ENCODE measurements at places on chromosomes 4 and X.

GRCh38 chr4:159697322-159698283 lies 594.7 kb downstream of the RAPGEF2 start:
- DNase-seq, result no peak

- DNase-seq, result peak; percentile 91
Observed at GRCh38 chr4:139872274-139872673, 206.7 kb downstream of the MGST2 start.

DNA sequence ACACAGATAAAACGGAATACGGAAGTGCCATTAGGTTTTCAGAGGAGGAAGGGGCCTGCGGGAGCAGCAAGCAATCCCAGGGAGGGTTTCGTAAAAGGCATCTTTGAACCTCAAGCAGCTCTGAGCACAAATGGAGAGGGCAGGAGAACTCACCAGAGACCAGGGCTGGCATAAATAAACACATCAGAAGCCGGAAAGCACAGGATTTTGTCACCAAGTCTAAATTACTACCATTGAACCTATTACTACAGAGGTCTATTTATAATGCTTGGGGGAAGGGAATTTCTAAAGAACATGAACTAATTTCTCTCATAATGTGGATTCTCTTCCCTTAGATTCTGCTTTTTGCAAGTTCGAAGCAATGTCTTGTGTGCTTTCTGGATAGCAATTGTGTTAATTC lies 39.6 kb upstream of the MBTPS2 start:
- no peak for DNase-seq

DNA sequence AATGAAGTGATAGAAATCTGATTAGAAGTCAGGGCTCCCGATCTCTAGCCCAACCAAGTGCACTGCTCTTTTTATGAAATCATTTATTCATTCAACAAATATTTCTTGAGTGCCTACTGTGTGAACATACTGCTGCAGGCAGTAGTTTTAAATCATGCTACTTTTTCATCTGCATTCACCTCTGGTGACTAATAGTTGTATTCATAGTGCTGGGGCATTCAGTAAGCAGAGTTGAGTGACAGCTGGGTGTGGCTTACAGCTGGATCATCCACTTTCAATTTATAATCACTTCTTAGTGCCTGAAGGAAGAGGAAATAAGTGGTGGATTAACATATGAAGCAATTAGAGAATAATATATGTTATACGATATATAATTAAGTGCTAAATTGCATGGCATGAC lies 94.1 kb upstream of the HPRT1 start:
- DNase-seq, result no peak

DNA sequence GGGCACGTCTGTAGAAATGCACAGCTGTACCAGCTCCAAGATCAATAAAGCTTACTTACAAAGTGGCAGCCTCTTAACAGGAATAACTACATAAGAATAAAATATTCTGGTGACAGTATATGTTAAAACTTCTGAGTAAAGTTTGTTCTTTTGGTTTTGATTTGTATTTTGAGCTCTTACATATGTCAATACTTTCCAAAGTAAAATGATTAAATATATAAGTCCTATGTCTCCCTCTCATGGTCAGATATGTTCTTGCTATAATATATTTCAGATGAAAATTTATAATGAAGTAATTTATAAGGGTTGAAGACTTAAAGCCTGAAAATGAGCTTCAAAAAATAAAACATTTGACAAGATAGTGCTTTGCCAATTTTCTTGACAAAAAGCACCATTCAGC lies 254.4 kb downstream of the NPFFR2 start:
- no peak for DNase-seq

GRCh38 chr4:14607001-14607400 lies 395.3 kb upstream of the CPEB2 start:
- no peak for DNase-seq

DNA sequence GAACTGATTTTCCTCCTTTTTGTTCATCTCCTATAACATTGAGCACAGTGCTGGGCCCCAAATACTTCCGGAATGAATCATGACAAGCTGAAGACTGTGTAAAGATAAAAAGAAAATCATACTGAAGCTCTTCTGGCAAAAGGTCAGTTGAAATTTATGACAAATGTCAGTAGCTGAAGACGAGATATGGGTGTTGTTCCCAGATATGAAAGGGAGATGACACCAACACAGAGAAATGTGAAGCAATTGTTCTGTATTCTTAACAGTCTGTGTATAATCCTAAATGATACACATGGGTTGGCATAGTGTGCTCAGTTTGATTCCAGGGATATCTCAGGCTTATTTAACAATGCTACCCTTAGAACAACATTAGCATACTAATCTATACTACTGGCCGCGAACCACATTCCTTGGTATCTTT lies 170.5 kb upstream of the PITX2 start:
- DNase-seq, result no peak

- no peak for DNase-seq
Observed at GRCh38 chrX:110671068-110671803, 124.4 kb downstream of the CHRDL1 start.

DNA sequence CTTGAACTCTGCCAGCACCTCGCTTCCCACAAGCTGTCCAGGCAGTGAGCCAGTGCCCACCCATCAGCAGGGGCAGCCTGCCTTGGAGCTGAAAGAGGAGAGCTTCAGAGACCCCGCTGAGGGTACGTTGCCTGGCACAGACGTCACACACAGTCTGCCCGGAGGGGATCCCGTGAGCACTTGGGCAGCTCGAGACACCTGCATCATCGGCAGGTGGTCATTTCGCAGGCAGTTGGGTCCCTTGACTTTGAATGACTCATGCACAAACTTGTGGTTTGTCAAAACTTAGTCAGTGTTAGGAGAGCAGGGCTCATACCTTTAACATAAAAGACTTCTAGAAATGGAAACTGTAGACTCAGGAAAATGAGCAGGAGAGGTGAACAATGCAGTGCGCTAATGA lies 9.9 kb downstream of the TACC3 start:
- DNase-seq, result no peak

DNA sequence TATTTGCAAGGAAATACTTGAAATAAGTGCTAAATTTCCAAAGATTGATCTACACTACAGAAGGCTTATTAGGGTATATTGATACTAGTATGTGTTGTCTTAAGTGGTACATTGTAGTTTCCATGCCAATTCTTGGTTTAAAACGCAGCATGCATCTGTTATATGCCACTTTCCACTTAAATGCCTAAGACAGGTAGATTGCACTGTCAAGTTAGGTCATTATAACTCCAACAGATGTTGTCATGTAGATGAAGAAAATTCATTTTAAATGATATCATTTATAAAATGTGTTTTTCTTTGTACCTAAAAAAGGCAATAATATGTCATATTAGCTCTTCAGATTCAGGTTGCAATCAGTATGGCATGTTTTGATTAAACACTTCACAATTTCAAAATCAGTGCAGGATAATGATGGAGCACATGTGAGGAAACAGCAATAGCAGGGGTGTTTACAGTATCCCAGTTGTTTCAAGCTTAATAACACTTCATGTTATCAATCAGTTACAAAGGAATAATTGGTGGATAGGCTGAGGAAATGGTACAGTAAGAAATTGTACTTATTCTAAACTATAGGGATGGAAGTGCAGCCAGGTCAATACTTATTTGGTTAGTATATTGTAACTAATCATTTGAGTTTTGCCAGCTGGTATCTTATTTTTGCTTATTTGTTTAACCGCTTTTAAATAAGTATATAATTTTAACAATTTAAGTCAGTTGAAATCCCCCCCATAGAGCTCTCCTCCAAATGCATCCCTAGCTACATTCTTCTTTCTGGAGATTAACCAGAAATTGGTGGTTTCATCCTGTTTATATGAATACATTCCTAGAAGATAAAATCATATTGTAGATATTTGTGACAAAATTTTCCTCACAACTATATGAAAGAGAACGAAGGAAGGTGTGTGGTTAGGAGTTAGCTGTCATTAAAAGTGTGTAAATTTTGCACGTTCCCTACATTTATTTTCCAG lies 454.4 kb upstream of the ATOH1 start:
- DNase-seq, result no peak

- DNase-seq, result no peak
Observed at GRCh38 chr4:102842367-102842766, 15.0 kb upstream of the UBE2D3 start.

DNA sequence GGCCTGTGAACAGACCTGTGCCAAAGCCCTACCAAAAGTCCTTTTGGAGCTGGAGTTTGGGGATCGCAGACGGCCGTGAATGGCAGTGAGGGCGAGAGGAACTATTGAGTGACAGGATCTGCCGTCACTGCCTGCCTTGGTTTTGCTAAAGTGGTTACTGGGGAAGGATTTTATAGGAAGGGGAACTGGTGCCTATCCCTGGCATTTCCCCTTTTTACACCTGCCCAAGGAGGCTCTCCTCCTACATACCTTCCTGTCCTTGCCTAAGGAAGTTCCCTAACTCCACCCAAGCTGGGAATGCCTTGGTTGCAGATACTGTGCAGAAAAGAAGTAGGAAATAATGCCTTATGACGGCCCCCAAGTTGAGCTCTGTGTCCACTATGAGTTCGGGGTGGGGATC lies 14.5 kb downstream of the LONRF3 start:
- no peak for DNase-seq

DNA sequence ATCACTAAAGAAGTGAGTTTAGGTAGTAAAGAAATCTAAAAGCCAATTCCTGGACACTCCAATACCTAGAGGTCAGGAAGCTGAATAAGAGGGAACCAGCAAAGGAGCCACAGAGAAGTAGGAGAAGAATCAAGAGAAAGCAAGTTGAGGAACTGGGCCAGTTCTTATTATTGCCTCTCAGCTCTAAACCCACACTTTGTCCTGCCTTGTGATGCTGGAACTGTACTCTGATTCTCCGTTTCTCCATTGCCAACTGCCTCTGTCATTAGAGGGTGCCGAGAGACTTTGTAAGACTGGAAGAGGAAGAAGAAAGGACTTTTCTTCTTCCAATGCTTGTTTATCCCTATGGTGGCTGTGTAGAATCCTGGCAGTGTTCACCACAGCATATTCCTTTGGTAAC lies 38.6 kb downstream of the NSUN7 start:
- DNase-seq, result no peak

DNA sequence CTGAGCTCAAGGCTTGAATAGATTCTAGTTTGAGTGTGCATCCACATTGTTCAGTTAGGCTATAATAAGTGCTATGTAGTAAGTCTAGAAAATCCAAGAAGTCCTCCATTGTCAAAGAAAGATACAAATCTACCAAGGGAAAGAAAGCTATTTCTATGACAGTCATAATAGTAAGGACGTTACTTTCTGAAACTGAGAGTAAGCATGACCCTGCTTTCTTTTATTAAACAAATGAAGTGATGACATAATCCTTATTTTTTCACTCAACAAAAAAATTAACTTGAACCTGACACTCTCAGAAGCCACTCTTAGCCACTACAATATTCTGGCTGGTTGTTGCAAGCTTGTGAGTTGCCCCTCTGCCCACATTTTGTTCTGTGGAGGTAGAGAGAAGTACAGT lies 33.8 kb upstream of the AMELX start:
- no peak for DNase-seq

- DNase-seq, result no peak
Observed at GRCh38 chrX:78754917-78755316, 7.4 kb downstream of the LPAR4 start.

- DNase-seq, result no peak
Observed at GRCh38 chrX:139738581-139738980, 30.6 kb upstream of the MCF2 start.

- no peak for DNase-seq
Observed at GRCh38 chr4:175758050-175759024, 53.7 kb downstream of the GPM6A start.

- no peak for DNase-seq
Observed at GRCh38 chr4:73867783-73868182, 1.4 kb upstream of the CXCL1 start.

DNA sequence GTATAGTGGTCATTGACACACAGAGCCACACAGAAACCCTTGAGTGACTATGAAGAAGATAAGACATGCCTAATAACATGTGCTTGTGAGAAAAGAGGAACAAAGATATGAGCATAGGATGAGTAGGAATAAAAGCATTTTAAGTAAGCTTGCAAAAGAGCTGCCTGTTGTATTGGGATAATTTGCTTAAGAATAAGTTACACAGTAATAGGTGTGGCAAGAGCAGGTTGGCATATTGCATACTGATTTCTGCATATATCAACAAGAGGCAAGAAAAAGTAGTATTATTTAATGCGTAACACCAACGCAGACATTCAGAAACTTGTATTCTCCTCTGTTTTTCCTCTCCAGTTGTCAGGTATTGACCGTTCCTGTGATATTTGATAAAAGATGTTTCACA lies 111.5 kb upstream of the UGT8 start:
- DNase-seq, result no peak

- peak; percentile 68 for DNase-seq
Observed at GRCh38 chrX:149371986-149372385, 133.1 kb downstream of the IDS start.

DNA sequence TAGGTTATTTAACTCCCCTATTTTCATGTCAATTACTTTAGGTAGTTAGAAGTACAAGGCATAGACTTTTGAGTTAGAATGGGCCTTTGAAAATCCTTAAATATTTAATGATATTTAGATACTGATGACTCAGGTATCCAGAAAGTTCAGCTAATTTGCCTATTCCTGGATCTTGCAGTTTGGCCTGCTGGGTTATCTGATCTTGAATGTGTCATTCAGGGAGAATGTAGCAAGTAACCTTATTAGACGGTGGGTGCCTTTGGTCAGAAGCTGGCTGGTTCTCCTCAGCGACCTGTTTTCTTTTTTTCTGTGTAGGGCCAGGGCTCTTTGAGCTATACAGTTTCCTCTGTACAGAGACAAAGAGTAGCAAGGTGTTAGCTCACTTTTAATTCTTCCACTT lies 42.0 kb downstream of the MTM1 start:
- no peak for DNase-seq

DNA sequence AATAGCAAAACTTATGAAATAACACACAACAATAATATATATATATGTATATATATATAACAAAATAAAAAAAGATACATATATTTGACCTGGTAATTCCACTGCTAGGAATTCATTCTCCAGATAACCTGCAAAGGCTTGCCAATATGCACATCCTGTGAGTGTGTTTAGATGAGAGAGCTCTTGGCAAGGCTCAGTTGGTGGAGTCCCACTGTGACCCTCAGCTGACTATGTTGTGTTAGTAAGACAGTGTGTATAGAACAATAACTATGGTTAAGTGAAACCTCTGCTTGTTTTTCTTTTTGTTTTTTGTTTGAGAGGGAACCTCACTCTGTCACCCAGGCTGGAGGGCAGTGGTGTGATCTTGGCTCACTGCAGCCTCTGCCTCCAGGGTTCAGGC lies 39.5 kb upstream of the RBMX start:
- DNase-seq, result no peak

DNA sequence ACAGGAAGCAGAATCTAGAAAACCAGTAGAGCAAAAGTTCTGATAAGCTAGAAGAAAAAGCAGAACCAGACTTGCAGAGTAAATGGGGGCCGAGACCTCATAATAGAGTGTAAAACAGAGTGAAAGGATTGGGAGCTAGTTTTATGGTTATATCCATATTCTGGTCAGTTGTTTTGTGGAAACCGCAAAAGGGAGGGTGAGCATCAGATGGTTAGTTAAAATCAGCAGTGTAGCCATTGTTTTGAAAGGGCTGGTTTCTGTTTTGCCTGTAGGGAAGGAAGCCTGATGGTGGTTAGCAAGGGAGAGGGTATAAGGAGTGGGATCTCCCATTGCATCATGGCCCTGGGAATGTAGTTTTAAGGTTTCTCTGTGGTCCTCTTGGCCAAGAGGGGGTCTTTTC lies 17.2 kb upstream of the CCNI start:
- no peak for DNase-seq

Data from GM04503 (cell line).